ENCODE measurements at places on chromosomes 5 and 9.

DNA sequence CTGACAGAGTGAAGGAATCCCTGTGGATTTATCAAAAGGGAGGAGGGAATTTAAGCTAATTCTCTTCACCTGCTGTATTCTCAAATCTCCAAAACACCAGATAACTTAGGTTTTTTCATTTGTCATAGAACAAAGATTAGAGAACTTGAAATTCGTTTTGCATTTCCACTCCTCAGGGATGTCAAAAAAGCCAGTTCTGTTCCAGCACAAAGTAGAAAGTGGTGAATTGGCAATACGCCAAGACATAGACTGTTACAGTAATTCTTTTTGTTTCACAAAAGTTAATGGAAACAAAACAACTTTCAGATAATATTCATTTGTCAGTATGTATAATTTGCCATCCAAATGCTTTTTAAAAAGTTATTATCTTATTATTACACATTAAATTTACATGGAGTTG, 15.0 kb downstream of the S1PR3 start:
- DNase-seq, result no peak

- DNase-seq, result no peak
Observed at GRCh38 chr9:84862810-84863287, 193.3 kb downstream of the NTRK2 start.

DNA sequence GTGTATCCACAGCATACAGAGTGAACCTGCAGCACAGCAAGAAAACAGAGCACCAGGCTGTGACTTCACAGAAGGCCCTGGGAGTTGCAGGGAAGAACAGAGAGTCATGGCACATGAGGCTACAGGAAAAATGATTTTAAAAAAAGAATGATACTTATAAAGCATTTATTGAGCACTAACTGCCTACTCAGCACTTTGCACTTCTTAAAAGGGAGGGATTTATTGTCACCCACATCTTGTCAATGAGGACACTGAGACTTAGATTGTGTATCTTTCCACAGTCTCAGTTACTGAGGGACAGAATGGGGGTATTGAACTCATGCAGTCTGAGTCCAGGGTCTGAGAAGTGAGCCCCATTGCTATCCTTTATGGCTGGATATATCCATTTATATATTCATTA, 244.6 kb upstream of the TRIM32 start:
- no peak for DNase-seq

GRCh38 chr5:14958188-14958587, 86.6 kb upstream of the ANKH start:
- DNase-seq, result no peak

DNA sequence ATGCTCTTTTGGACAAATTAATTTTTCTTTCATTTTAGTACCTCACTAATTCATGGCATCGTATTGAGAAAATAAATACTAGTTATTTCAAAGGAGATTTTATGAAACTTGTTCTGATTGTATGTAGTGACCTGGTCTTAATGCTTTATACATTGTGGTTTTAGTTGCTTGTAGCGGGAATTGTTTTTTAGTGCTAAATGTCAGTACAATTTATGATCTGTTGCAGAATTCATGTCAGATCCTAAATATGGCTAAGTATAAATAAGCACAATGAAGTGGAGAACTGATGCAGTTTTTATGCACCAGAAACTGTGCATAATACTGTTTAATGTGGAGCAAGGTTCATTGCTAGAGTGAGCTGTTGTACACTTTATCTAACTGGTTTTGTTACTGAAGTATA, 308.8 kb downstream of the PJA2 start:
- DNase-seq, result no peak

GRCh38 chr5:167967494-167968177, 323.8 kb upstream of the WWC1 start:
- DNase-seq, result no peak

GRCh38 chr5:150412319-150413175, at the start of gene CD74:
CD74 (minus strand) TSS chr5:150412910; CDS start chr5:150412749, 161 bp downstream.
- DNase-seq, result peak; percentile 98

- DNase-seq, result no peak
Observed at GRCh38 chr5:141725891-141726290, 43.9 kb upstream of the ARAP3 start.

DNA sequence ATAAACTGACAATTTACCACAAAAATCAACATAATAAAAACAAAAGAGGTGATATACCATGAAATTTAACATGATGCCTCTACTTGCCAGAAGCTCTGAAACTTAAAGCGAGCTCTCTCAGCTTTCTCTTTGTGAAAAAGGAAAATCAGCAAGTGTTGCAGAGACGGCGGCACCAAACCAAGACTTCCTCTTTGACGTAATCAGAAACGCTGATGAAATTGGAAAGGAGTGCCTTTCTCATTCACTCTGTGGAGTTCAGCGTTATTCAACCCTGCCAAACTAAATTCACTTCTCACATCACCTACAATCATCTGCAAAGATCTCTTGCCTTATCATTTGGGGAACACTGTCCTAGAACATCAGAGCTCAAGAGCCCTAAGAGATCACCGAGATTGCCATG, 32.2 kb downstream of the ANXA6 start:
- DNase-seq, result peak; percentile 50

- no peak for DNase-seq
Observed at GRCh38 chr9:61674465-61674864, 484.6 kb downstream of the SPATA31A7 start.

DNA sequence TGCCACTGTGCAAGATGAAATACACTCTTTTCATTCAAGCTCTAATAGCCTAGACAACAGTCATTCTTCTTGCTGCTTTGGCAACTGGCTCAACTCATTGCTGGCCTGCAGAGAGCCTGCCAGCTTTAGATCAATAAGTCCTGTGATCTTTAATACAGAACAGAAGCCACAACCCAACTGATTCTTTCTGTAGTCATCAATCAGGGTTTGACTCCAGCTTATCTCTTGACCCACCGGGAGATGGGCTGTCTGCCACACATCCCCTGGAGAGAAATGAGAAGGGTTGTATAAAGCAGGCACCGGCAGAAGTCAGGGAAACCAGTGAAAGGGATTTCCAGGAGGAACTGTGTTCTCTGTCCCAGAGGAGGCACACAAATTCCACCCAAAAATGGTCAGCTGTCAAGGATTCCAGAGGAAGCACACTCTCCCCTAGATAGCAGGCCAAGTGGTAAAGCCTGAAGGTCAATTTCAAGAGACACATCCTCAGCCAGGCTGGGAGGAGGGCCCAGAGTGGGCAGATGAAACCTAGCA, 24.5 kb downstream of the LHFPL2 start:
- DNase-seq, result no peak

- no peak for DNase-seq
Observed at GRCh38 chr5:170268884-170269283, 28.7 kb downstream of the LCP2 start.

- DNase-seq, result peak; percentile 3
Observed at GRCh38 chr5:112738191-112738560, 491 bp downstream of the APC start.

DNA sequence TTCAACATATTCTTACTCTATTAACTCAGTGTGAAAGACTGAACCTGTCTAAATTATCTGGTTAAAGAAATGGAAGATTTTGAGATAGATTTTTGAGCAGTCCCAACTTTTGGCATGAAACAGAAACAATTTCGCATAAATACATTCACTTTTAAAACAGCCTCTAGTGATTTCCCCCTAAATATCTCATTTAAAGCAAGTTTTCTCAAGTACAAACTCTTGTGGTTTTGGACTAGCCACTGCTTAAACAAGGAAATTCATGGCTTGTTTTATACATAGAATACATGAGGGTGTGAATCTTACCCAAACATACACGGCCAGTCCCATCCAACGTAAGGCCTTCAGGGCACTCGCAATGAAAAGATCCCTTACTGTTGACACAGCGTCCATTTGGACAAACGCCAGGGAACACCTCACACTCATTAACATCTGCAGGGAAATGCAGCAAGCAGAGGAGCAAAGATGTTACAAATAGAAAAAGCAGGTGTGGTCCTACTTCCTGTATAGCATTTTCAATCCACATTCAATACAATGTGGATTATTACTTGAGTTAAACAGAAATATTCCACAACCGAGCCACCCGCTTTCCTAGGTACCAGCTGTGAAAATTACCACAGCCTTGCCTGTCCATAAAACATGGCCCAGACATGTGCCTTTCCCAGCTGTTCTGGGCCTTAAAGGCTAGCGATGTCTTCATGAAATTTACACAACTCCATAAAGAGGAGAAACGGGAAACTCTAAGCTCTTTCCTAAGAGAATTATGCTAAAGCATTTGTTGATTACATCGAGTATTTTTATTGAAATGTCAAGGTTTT, 188.8 kb downstream of the FBN2 start:
- DNase-seq, result no peak

GRCh38 chr5:80414113-80414512, 6.2 kb downstream of the ZFYVE16 start:
- DNase-seq, result no peak

- DNase-seq, result no peak
Observed at GRCh38 chr5:39846144-39846543, 421.4 kb upstream of the DAB2 start.

DNA sequence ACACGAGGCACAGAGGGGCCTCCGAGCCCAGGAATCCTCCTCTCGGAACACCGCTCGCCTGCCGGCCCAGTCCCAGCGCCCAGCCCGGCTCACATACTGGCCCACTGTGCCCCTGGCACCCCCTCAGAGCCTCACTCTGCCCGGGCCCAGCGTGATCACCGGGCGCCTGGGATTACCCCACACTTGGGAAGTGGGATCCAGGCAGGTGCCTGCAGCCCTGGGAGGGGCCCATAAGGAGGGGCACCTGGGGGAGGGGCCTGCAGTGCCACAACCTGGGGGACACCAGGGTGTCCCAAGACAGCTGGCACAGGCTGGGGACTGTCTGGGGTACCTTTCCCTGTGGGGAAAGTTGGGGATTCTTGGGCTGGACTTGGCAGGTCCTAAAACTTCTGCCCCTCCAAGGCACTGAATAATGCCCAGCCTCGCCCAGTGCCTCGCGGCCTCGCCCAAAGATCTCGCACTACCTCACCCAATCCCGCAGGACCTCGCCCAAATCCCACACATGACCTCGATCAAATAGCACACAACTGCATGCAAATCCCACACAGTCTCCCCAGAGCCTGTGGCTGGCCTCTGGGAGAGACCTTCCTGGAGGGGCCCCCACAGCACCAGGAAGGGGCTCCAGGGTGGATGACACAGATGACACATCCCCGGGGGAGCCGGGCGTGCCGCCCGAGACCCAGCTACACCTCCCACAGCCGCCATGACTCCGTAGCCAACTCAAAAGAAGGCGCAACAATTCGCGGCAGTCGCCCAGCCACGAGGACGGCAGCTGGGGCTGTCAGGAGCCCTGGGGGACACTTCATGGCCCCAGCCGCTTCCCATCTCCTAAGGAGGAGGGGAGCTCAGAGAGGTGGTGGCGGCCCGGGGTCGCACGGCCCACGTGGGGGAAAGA, 13.7 kb downstream of the NOTCH1 start:
- peak; percentile 31 for DNase-seq

DNA sequence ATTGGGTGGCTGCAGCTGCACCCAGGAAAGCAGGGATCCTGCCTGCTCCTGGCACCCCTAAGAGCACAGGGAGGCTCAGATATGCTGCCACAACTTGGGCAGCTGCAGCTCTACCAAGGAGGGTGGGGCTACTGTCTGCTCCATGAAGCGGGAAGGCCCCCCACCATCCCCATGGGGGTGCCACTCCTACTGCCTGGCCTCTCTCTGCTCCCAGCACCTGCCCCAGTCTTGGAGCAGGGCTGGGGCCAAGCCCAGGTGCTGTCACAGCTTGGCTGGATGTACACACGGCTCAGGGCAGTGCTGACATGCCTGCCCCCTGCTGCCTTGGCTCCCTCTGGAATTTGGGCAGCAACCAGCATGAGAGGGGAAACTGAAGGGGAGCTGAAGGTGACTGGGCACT, 214.7 kb upstream of the PLPPR1 start:
- no peak for DNase-seq

DNA sequence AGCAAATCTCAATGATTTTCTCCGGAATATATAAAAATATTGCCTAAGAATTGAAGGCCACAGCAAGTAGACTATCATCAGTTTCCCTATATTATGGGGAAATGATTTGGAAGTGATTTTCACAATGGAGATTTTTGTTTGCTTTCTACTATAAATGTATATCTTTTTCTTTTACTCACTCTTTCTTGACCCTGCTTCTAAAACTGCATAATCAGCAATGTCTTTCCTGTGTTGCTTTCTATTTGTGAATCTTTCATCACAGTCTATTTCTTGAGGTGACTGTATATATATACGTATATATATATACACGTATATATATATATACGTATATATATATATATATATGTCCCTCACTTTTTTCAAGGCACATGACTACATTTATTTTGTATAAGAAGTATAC, 622.6 kb downstream of the DTWD2 start:
- DNase-seq, result no peak

- DNase-seq, result no peak
Observed at GRCh38 chr5:86875539-86875938, 257.8 kb downstream of the COX7C start.

DNA sequence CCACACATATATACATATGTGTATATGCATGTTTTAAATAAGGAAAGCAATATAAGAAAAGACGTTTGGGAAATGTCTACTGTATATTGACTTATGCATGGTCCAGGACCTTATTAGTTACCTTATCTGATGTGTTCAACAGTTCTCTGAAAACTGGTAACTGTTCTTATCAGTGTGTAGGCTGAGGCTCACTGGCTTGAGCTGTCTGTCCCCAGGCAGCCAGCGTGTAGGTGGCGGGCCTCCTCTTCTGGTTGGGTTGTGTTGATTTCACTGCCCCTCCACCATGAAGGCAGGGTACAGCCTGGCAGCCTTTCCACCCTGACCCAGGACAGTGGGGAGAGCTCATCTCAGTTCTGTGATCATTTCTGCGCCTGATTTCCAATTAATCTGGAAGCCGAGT, 38.7 kb upstream of the SEMA4D start:
- DNase-seq, result peak; percentile 64

- DNase-seq, result no peak
Observed at GRCh38 chr5:6419340-6419852, 29.3 kb upstream of the UBE2QL1 start.

- DNase-seq, result no peak
Observed at GRCh38 chr9:130665431-130666392, 1.3 kb downstream of the PRDM12 start.

DNA sequence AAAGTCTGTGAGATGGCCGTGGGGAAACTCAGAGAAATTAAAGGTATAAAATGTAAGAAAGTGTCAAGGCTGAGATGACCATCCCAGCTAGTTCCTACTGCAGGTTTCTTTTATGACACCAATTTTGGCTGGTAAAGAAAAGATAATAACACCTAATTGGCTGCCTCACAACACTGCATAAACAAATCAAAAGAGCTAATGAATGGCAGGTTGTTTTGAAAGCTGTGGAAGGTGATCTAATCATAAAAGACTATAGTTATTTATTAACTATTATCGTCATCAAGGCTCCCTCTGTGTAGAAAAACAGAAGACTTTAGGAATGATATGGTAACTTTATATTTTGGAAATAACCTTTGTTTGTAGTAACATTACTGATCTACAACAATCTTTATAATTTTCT, 3.5 kb upstream of the SPINK5 start:
- no peak for DNase-seq

GRCh38 chr9:113370806-113371325, 5.9 kb downstream of the HDHD3 start:
- no peak for DNase-seq

- peak; percentile 68 for DNase-seq
Observed at GRCh38 chr5:143350751-143351602, 52.5 kb downstream of the NR3C1 start.

- DNase-seq, result peak; percentile 82
Observed at GRCh38 chr9:34047864-34048726, 592 bp downstream of the UBAP2 start.

- DNase-seq, result no peak
Observed at GRCh38 chr9:121450241-121450640, 49.4 kb downstream of the GGTA1 start.

GRCh38 chr9:88980740-88981203, 10.5 kb upstream of the S1PR3 start:
- no peak for DNase-seq

Data from activated CD4-positive, alpha-beta T cell treated with anti-CD3 and anti-CD28 coated beads, Interleukin-10, Interleukin-2, amounts not matched to agents 100 ng/mL and 50 ng/mL, durations not matched to agents 16 hours and 8 hours (primary cell).